ENCODE measurements at places on chromosomes 13 and 19.

DNA sequence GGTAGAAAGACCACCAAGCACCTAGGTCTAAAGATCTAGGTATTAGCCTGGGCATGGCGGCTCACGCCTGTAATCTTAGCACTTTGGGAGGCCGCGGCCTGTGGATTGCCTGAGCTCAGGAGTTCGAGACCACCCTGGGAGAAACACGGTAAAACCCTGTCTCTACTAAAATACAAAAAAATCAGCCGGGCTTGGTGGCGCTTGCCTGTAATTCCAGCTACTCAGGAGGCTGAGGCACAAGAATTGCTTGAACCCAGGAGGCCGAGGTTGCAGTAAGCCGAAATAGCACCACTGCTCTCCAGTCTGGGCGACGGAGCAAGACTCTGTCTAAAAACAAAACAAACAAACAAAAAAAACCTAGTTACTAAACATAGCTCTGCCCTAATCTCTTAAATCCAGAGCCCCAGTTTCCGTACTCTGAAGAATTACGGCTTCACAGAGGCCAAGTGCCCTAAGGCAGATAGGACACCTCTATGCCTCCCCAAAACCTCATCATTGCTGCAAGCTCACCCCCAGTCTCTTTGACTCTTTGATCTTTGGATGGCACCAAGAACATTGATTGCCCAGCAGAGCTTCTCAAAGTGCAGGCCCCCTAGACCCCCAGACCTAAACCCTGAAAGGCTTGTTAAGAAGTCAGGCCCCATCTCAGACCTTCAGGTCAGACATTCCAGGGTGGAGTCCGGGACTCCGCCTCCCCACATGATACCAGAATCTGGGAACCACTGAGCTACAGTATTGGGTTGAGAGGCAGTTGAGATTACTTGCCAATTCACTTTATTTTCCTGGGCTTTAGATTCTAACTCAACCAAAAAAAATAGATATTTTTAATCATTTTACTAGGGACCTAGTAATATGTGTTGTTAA is 2.8 kb downstream of the COL4A2 start:
- DNase-seq: no peak

- DNase-seq: no peak
These were observed 3.8 kb downstream of the MZF1 start for GRCh38 chr19:58569191-58569942.

- DNase-seq: no peak
These were observed 1.7 kb upstream of the DBP start for GRCh38 chr19:48638831-48639381.

GRCh38 chr19:44725251-44725650 is 23.3 kb upstream of the BCL3 start:
- DNase-seq: no peak

- DNase-seq: peak; percentile 89
These were observed at the start of gene ADPRHL1 for GRCh38 chr13:113452942-113453901. ADPRHL1 (minus strand) TSS chr13:113453488; CDS start chr13:113453437, 51 bp downstream.

- DNase-seq: no peak
These were observed 16.3 kb downstream of the KBTBD7 start for GRCh38 chr13:41178040-41178439.

- no peak for DNase-seq
These were observed 86.5 kb downstream of the COL4A1 start for GRCh38 chr13:110220471-110220870.

DNA sequence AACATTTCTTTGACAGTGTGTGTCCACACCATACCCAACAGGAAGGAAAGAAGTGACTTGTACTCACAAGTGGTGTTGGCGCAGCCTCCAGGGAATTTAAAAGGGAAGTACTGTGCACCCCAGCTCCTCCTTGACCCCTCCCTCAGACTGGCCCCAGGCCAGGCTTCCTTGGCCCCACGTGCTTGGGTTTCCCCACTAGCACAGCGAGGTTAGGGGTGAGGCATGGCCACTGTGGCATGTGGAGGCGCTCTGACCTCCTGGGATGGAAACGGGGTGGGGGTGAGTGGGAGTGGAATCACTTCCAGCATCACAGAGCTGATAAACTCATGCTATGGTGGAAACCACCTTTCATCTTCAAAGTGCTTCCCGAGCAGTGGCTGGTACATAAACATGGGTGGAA is 168.6 kb downstream of the ZNF536 start:
- no peak for DNase-seq

GRCh38 chr19:50384685-50385535 is 763 bp downstream of the POLD1 start:
- no peak for DNase-seq

DNA sequence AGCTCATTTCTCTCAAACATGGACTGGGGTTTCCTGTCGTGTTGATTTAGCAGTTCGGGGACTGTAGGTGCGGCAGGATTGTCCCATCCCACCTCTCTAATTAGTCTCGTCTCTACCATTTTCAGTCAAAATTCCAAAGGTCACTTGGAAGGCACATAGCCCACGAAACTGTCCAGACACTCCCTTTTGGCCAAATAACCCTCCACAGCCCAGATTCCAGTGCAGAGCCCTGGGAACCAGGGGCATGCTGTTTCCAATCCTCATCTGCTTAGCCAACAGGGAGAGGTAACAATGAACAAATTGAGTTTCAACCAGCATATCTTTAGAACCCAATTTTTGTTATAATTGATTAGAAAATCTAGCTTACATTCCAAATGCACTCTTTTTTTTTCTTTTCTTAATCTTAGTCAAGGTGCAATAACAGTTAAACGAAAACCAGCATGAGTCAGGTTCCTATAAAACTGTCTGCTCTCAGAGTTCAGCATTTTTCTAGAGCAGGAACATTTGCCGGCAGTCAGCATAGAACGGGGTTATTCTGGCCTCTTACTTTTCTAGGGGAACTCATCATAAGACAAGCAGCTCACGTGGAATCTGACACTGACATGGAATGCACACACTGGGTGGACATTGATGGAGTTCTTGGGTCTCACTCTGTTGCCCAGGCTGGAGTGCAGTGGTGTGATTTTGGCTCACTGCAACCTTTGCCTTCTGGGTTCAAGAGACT is 14.4 kb upstream of the CEBPA start:
- DNase-seq: no peak

- no peak for DNase-seq
These were observed 92.0 kb downstream of the GPR12 start for GRCh38 chr13:26668357-26669146.

DNA sequence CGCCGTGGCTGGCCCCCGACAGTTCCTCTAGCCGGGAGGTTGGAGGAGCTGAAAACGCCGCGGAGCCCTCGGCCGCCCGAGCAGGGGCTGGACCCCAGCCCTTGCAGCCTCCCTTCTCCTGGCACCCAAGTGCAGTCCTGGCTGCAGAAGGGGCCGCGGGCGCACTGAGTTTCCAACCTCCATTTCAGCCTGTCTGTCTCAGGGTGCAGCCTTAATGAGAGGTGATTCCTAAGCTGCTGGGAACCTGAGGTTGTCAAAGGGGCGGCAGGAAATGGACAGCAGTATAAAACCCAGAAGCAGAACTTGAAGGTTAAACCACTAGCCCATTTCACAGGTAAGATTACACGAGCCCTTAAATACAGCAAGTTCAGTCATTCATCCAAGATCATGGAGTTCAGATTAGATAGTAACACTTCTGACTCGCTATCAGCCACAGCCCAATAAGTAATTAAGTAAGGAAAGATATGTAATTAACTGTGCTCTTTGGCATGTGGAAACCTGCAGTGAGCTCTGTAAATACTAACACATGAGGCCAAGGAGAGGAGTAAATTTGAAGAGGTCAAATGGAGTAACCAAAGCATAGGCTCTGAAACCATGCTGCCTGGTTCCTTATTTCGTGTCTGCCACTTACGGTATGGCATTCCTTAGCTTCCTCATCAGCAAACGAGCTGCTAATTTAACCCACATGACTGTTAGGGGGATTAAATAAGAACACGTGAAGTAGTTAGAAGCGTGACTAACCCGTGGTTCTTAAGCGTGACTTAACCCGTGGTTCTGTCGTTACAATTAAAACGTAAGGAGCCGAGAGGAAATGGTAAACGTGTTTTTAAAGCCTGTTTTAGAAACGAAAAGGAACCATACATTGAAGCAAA is 686 bp downstream of the SETDB2 start:
- DNase-seq: no peak

DNA sequence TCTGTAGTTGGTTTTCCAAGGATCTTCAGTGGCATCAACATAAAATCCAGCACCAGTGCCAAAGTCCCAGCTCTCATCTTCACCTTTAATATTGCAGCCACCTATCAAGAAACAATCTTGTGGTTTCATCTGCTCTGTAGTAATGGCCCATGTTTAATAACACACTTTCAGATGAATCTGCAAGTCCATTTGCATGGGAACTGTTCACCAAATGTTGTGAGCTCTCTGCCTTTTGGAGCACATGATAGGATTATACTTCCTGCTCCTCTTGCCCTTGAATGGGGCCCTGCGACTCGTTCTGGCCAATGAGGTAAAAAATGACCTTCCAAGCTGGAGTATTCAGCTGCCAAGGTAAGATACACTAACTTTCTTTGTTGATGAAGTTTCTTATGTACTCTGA is 14.3 kb downstream of the ESD start:
- DNase-seq: no peak

DNA sequence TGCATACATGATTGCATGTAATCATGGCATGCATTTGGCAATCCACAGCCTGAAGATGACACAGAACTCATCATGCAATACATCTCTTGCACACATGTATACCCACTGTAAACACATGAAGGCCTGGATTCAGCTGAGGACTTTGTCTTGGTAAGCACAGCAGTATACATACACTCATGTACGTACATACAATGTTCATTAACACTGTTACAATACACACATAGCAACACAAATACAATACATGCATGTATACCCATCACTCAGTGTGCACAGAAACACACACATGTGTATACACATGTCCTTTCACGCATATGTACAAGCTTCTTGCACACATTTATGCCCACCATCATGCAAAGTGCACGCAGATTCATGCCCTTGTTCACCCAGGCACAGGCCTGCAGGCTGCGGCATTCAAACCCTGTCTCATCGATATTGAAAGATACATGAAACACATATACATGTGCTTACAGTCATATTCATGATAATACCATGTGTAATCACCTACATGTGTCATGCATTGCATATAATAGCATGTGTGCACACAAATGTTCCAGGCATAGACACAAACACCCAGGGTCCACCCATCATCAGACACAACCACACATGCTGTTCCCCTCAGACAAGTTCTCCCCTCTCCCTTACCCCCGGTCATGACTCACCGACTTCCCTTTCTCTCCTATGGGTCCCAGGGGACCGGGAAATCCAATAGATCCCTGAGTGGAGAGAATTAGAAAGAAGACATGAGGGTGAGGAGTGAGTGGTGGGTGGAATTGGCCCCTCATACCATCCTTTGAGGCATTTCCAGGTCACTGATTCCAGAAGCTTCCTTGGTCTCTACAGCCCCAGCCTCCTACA is 28.7 kb downstream of the COL5A3 start:
- no peak for DNase-seq

- no peak for DNase-seq
These were observed 4.3 kb upstream of the VSTM2B start for GRCh38 chr19:29521291-29522075.

DNA sequence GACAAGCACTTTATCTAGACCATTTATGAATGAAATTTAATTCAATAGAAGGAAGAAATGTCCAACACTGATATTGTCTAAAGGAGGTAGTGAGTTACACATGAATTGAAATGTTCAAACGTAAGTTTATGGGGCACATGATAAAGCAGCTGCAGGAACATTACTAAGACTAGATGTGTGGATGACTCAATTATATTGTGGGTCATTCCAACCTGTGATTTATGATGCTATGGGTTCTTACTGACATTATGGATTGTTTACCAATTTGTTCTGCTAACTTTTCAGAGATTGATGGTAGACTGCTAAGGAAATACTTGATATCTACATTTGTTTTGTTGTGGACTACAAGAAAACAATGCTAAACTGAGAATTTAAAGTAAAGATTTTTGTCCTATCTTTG is 56.1 kb upstream of the ATXN8OS start:
- DNase-seq: no peak

DNA sequence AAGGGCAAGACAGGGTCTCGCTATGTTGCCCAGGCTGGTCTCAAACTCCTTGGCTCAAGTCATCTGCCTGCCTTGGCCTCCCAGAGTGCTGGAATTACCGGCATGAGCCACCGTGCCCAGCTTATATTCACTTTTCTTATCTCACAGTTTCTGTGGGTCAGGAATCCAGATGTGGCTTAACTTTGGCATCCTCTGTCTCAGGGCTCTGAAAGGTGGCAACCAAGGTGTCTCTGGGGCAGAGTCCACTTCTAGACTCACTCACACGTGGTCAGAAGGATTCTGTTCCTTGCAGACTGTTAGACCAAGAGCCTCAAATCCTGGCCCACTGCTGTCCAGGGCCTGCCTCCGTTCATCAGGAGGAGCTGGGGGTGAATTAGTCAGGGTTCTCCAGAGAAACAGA is 7.6 kb upstream of the LMNB2 start:
- no peak for DNase-seq

- no peak for DNase-seq
These were observed 31.7 kb upstream of the ZNF507 start for GRCh38 chr19:32313569-32314265.

- DNase-seq: no peak
These were observed at the start of gene ZFP36 for GRCh38 chr19:39406656-39407409. ZFP36 (plus strand) TSS chr19:39406847; CDS start chr19:39406905, 58 bp downstream.

DNA sequence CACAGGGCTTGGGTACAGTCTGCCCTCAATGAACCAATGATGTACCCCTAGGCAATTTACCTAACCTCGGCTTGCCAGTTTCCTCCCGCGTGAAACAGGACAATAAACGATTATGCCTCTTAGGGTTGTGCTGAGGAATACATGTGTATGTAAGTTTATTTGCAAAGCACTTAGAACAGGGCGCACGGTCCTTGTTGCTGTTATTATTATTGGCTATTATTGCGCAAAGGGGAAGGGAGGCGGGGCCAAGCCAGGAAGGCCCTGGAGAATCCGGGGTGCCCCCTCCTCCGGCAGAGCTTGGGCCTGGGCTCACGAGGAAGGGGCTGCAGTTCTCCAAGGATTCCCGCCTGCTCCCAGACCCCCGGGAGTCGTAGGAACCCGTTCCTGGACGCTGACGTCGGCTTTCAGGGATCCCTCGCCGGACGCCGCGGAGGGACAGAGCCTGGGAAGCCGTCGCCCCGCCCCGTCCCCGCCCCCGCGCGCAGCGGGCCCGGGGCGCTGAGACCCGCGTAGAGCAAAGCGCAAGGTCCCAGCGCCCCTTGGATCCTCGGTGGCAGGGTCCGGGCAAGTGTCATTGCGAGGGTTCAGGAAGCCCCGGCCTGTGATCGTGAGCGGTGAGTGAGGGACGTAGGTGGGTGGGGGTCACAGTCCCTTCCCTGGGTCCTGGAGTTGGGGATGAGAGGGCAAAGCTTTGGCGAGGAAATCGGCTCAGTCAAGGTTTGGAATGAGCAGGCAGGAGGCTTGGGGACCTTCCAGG is at the start of gene TMEM91:
TSS of gene TMEM91 (plus strand) at position 293 of the 757 bp plus-strand sequence. CDS start 1,777 bp downstream, outside the sequence.
- no peak for DNase-seq

DNA sequence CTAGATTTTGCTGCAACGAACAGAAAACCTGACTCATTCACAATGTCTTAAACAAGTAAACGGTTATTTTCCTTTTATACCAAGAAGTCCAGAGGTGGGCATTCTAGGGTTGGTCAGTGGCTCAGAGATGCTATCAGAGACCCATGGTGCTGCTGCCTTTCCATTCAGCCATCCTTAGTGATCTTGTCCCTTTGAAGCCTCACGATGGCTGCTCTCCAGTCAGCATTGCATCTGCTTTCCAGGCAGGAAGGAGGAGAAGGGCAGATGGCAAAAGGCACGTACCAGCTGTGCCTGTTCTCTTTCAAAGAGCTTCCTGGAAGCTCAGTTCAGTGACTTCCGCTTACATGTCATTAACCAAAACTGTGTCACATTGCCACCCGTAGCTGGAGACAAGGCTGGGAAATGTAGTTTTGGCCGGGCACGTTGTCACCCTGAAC is 30.1 kb downstream of the WDFY2 start:
- no peak for DNase-seq

- DNase-seq: no peak
These were observed 259.4 kb upstream of the DACH1 start for GRCh38 chr13:72126424-72126823.

All from NCI-H187 (cell line).